Nephron progenitor cell (in vitro differentiated cells): ENCODE measurements at places on chromosomes 16 and 17.

DNA sequence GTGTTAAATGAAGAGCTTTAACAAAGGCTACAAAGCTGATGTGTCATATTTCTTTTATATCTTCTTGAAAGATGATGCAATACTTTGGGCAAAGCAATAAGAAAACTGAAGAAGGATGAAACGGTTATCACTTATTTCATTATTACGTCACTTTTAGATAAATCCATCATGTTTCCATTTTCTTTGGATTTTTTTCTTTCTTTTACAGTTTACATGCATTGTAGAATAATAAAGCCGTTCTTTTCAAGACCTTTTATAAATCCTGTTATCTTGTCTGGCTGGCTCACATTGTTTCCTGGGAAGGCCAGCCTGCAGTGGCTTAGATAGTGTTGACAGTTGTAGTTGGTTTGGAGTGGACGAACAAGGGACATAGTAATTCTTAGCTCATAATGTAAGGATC lies 28.9 kb downstream of the TANC2 start:
- DNase-seq, result no peak

DNA sequence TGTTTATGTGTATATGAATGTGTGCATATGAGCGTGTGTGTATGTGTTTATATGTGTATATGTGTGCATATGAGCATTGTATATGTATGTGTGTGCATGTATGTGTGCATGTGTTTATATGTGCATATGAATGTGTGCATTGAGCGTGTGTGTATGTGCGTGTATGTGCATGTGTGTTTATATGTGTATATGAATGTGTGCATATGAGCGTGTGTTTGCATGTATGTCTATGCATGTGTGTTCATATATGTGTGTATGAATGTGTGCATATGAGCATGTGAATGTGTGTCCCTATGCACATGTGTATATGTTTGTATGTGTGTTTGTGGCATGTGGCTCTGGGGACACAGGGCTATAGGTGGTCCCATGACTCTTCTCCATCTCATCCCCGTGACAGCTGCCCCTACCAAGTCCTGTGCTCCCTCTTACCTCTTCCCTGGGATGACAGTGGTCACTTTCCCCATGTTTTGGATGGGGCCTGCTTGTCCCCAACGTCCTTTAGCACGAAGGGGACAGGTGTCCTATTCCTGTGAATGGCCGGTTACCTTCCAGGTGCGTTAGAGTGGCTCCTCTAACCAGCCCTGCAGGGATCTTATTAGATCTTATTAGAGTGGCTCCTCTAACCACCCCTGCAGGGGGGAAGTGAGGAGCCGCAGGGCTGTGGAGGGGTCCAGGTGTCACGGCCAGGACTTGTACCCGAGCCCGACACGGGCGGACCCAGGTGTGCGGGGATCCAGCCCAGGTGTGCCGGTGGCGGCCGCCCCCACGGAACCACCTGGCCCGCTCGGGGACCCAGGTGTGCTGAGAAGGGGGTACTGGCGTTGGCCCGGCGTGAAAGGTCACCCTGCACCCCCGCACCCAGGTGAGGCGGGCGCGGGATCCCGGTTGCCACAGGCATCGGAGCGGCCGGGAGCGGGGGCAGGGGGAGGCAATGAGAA lies 105.6 kb downstream of the SEC14L1 start:
- DNase-seq, result no peak

- no peak for DNase-seq
These were observed 229.9 kb upstream of the SDK2 start for GRCh38 chr17:73874008-73874720.

DNA sequence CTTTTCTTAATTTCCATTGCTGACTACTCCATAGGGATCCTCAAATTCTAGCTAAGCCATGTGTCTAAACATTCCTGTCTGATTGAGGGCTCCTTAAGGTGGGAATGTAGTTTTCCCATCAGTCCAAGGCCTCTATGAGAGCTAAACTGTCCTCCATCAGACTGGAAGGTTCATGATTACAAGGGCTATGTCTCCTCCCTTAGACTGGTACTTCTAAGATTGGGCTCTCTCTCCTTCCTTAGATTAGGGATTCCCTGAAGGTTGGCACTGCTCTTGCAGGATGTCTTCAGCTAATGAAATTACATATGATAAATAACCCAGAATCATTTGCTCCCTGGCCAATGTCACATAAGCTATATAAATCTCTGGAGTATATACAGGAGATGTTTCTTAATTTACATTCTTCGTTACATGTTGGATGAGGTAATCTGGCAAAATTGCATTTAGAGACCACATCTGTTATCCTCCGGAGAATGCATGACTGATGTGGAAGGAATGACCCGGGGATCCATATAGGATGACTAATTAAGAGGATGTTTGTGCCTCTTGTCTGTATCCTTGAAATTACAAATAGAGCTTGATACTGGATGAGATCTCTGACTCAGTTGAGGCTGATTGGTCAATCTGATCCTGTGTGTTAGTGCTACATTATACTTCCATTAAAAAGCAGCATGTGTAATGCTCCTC lies 14.2 kb downstream of the B4GALNT2 start:
- DNase-seq, result no peak

GRCh38 chr17:50062293-50063243 lies 6.7 kb downstream of the ITGA3 start:
- no peak for DNase-seq

DNA sequence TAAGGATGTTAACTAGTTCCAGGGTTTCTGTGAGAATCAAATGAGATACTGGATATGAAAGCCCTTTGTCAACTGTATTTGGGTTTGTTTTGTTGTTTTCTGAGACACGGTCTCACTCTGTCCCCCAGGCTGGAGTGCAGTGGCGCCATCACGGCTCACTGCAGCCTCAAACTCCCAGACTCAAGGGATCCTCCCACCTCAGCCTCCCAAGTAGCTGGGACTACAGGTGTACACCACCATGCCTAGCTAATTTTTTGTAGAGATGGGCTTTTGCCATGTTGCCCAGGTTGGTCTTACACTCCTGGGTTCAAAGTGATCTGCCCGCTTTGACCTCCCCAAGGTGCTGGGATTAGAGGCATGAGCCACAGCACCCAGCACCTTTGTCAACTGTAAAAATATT lies 8.9 kb downstream of the SUPT4H1 start:
- no peak for DNase-seq

- no peak for DNase-seq
These were observed 96.8 kb downstream of the IRF8 start for GRCh38 chr16:85995541-85996423.

- DNase-seq, result peak; percentile 88
These were observed at the start of gene COG1 for GRCh38 chr17:73192894-73193701. TSS of gene COG1 (plus strand) at chr17:73193055. CDS start at chr17:73193070, 15 bp downstream.
